ENCODE measurements at places on chromosomes 1 and 21.

DNA sequence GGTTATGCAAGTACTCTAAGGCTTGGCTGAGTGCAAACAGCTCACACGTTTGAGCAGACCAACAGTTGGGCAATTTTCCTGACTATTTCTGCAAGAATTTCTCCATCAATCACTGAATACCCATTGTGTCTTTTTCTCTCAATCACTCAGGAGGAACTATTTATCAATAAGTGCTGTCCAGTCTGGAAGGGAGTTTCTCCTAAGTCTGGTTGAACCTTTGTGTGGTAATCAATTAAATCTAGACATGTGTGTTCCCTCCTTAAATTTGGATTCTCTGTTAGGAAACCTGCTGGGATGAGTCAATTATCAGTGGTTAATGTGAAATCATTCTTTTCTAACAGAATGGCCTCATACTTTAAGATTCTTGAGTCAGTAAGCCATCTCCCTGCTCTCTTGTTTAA lies 6.8 kb upstream of the AADACL3 start:
- no peak for DNase-seq

DNA sequence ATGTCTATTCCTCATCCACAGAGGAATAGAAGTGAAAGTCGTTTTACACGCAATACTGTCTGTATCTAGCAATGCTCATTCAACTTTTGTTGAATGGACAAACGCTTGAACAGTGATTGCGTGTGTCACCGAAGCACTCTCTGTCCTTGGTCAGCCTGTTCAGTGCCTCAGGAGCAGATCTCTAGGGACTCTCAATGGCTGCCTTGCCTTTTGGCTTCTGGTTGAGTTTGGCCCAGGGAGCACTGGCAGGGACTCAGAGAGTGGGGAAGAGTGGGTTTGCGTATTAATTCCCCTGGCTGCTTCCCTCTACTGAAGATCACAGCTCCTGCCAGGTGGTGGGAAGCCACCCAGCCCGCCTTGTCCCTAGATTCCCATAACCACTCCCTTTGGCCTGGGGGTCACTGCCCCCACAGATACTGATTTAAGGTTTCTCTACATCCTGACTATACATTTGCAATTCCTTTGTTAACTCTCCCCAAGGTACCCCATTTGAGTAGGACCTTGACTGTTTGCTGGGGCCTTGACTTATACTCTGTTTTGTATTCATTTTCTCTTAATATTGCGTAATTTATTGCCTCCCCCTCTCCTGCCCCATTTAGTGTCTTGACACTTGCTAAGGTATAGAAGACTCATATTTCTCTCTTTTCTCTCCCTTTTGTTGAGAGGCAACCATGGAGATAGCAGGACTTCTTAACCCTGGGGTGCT lies 61.7 kb upstream of the USP24 start:
- DNase-seq = no peak

DNA sequence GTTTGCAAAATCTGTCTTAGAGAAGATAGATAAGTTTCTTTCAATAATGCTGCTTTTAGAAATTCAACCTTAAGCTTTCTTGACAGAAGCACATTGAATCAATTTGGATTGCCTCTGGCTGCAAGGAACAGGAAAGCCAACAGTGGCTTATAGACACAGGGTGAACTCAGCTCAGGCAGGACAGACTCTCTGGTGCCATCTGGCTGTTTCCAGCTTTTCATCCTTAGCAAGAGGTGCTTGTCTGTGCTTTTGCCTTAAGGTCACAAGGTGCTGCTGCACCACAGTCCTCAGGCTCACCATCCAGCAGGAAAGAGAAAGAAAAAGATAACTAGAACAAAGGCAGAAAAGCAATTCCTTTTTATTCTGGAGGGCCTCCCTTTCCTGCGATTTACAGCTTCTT lies 93.7 kb upstream of the ETS2 start:
- no peak for DNase-seq

- no peak for DNase-seq
These were observed 61.4 kb upstream of the DIRAS3 start for GRCh38 chr1:68111519-68112436.

GRCh38 chr1:9230869-9231533 lies 3.6 kb upstream of the H6PD start:
- no peak for DNase-seq

GRCh38 chr1:96291468-96291867 lies 430.1 kb upstream of the PTBP2 start:
- no peak for DNase-seq

GRCh38 chr21:45516071-45516670 lies 26.1 kb downstream of the SLC19A1 start:
- DNase-seq = no peak

GRCh38 chr1:235011599-235012435 lies 116.8 kb downstream of the TOMM20 start:
- peak; percentile 91 for DNase-seq

DNA sequence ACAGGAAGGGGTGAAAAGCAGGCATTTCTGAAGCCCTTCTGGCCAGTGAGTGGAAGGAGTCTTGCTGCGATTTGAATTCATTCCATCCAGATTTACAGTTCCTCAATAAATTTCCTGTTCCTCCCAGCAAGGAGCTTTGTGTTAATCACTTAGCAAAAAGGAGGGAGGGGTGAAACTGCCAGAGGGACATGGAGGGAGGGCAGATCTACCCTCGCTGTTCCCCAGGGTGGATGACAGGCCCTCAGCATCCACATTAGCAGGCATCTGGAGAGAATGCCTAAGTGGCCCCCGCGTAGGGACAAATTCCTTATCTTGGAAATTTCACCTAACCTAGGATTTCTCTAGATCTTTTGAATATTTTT lies 1.2 kb downstream of the ETV3 start:
- DNase-seq = no peak

- DNase-seq = no peak
These were observed 46.7 kb upstream of the MAN1A2 start for GRCh38 chr1:117320515-117320914.

DNA sequence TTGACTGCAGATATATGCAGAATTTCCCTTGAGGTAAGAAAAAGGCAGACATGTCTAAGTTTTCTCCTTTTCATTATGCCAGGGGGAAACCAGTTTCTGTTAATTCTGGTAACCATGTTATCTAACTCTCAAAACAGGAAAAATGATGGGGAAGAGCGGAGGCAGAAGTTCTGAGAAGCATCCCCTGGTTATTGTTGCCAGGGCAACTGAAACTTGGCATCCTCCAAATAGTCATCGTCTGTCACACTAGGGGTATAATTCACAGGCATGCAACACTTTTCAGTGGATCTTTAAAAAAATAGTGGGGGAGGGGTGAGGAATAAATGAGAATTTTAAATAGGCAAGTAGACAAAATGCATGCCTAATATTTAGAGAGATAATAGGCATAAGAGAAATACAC lies 715.3 kb upstream of the CXADR start:
- no peak for DNase-seq
